ENCODE measurements at places on chromosomes 5 and 9.

GRCh38 chr9:3040761-3041160, 196.9 kb upstream of the PUM3 start:
- no peaks in the 10 kb centered on the region for H3K36me3 ChIP-seq
- H3K27ac ChIP-seq, result no peak overlapping the region
- no peaks in the 10 kb centered on the region for H3K4me1 ChIP-seq
- no peak overlapping the region for H3K4me3 ChIP-seq
- no peaks in the 10 kb centered on the region for H3K27me3 ChIP-seq
- no peak for DNase-seq

DNA sequence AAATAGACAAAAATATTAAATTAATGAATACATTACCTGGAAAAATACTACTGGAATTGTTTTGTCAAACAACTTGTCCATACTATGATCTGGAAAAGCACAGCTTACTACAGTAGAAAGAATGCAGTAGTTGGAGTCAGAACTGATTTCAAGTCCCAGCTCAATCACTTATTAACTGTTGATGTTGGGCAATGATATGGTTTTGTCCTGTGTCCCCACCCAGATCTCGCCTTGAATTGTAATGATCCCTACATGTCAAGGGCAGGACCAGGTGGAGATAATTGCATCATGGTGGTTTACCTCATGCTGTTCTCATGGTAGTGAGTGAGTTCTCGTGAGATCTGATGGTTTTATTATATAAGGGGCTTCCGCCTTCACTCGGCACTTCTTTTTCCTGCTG, 247.5 kb downstream of the CD180 start:
- H3K4me3 ChIP-seq, result no peak overlapping the region
- no peaks in the 10 kb centered on the region for H3K36me3 ChIP-seq
- no peak for DNase-seq
- H3K4me1 ChIP-seq, result no peaks in the 10 kb centered on the region
- no peak overlapping the region for H3K27ac ChIP-seq
- H3K27me3 ChIP-seq, result no peaks in the 10 kb centered on the region

GRCh38 chr5:36238502-36239295, 3.0 kb downstream of the NADK2 start:
- no peaks in the 10 kb centered on the region for H3K36me3 ChIP-seq
- H3K27ac ChIP-seq, result peak overlapping the region; percentile 99
- H3K4me3 ChIP-seq, result no peak overlapping the region
- no peak for DNase-seq
- peaks cover 29% of the 10 kb centered on the region for H3K4me1 ChIP-seq

DNA sequence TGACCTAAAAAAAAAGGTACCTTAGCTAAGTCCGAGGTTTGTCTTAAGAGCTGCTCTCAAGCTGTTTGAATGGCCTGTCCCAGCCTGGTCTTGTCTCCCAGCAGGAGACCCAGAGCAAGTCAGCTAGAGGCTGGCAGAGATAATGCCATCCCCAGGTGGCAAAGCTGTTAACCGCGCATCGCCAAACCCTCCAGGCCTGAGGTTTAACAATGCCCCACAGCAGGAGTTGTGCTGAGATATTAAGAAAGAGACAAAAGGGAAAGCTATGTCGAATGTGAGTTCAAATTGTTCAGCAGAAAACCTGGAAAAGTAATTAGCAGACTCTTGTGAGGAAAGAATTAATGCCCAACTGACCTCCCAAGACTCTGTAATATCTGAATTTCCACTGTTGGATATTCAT, 187.1 kb downstream of the FSTL4 start:
- no peaks in the 10 kb centered on the region for H3K36me3 ChIP-seq
- no peaks in the 10 kb centered on the region for H3K4me1 ChIP-seq
- no peak overlapping the region for H3K4me3 ChIP-seq
- DNase-seq, result no peak
- H3K27ac ChIP-seq, result no peak overlapping the region
